ENCODE measurements at places on chromosomes 12 and 14.

DNA sequence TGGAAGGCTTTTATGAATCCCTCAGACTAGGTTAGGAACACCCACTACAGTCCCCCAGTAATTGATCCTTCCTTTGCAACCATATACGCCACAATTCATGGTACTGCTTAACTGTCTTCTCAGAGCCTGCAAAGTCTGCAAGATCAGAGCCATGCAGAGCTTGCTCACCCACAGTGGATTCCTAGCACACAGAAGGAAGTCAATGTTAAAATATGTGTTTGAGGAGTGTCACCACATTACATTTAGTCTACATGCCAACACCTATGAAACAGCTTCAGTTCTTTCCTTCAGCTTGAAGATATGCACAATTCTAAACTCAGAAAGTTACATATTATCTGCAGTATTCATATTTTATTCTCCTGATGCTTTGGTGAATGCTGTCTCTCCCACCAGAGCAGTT, 138.5 kb downstream of the NDUFA12 start:
- no peak for DNase-seq

DNA sequence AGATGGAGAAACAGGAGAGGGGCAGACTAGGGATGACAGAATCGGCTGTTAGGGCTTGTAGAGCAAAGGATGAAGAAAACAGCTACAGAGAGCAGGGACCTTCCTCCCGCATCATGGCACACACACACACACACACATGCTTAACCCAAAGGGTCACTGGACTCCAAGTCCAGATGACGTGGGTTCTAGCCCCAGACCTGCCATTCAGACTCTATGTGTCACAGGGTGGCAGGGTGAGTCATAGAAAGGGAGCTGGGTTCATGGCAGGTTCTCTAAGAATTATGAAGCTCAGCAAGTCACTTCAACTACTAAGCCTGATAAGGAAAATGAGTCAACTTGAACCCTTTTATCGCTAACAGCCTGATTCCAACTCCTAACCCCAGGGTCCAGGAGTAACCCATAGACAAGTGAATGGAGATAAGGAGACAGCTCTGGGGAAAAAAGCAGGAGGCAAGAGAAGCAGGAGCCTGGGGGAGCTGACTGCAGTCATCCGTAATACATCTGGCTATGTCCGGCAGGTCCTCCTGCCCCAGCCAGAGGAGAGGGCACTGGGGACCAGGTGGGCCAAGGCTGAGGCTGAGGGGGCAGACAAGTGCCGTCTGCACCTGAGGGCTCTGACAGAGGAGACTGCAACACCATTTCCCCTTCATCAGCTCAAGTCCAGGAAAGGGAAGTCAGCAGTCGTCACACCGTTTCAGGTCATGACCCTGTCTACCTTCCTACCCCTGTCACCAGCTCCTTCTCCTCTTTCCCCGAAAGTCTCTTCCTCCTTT, 3.6 kb upstream of the TNFRSF1A start:
- no peak for DNase-seq

DNA sequence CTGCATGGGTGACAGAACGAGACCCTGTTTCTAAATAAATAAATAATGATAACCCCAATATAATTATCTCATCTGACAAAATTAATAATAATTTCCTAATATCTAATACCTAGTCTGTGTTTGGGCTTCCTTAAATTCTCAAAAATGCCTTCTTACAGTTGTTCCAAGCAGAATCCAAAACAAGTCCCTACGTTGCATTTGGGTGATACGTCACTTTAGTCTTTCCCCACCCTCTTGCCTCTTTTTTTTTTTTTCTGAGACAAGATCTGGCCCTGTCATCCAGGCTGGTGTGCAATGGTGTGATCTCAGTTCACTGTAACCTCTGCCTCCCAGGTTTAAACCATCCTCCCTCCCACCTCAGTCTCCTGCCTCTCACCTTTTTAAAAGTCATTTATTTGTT, 26.7 kb downstream of the VEZT start:
- DNase-seq, result no peak

DNA sequence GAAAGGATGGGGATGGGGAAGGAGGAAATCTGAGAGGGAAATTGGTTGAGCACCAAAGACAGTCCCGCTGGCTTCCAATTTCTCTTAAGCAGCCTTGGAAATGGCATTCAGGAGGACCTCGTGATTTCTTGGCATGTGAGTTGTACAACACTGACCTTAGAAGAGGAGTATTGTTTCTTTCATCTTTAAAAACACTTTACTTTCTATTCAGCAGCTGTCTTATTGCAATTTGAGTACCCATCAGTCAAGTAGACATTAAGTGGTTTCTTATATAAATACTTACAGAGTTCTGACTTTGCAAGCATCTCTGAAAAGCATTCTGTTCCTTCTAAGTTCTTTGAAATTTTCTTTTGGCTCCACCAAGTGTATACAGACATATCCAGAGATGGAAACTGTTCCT, 83.2 kb downstream of the LMNTD1 start:
- DNase-seq, result no peak

- no peak for DNase-seq
These were observed 276.4 kb upstream of the SFSWAP start for GRCh38 chr12:131434208-131435125.

GRCh38 chr12:21940549-21941505, at the start of gene ABCC9:
ABCC9 (minus strand) TSS chr12:21941426; CDS start chr12:21936674, 4,752 bp downstream.
- peak; percentile 71 for DNase-seq

DNA sequence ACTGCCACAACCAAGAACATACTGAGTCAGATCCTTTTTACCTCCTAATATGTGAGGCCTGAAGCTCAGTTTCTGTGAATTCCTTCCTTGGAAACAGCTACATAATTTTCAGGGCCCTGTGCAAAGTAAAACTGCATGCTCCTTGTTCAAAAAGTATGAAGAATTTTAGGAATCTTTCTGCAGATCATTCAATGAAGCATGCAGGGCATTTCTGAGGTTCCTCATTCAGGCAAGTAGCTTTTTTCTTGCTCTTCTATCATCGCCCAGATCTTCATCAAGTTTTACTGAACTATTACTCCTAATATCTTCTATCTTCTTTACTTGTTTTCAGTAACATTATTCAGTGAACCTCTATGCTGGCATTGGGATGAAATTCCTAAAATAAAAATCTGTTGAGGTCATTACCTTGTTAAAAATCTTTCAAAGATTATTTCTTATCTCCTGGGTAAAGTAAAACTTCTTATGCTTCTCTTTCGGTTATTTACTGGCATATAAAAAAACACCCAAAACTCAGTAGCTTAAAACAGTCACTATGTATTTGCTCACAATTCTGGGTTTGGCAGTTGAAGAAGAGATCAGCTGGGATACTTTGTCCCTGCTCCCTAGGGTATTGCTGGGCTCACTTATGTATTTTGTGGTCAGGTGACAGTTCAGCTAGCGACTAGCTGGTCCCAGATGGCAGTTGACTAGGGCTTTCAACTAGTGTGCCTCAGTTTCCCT, 42.6 kb upstream of the KRR1 start:
- no peak for DNase-seq

DNA sequence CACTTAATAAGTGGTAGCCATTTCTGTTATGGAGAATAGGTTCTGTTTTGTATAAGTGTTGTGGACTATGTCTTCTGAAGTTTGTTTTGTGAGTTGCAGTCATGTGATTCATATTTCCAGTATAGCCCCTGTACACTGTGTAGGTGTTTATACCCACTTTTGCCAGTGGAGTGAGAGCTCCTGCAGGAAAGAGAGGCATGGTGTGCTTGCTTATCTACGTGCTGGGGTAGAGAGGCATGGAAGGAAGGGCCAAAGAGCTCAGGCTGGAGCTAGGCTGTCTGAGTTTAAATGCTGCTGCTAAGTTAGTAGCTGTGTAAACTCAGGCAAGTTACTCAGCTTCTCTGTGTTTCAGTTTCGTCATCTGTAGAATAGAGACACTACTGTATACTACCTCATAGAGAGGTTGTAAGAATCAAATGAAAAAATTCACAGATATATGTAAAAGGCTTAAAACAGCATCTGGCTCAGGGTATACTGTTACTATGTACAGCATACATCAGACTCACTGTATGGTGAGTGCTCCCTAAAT, 88.2 kb upstream of the SLC38A2 start:
- no peak for DNase-seq

DNA sequence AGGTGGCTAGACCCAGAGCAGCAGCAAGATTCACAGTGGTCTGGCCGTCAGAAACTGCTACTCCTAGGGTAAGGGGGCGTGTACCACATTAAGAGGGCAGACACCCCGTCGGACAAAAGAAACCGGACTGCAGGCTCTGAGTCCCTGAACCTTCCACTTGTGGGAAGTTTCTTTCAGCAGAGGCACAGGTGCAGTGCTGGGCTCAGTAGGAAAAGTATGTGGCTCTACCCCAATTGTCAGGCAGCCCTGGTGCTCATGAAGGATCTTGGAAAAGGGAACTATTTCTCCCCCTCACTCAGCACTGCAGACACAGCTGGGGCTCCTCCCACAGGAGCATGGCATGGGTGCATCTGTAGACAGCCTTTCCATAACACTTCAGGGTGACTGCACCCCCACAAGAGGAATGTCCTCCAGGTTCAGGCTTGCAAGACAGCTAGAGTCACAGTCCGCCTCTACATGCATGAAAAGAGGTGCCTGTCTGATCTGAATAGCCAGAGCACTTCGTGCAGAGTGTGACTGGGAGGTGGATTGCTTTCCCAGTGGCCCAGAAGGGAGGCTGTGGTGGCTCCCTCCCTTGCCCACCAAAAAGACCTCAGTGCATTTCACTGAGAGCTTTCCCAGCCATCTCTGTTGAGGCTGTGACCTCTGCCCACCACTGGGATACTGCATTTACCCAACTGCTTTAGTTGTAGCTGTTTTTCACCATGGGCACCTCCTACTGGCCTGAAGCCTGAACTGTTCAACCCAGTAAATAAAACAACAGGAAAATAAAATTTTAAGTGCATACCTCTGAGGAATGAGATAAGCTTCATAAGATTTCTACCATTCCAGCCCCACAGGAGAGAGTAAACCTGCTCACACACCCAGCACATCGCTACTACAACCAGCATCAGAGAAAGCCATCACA, 14.2 kb downstream of the CEP128 start:
- no peak for DNase-seq

- no peak for DNase-seq
These were observed 61.1 kb downstream of the HRK start for GRCh38 chr12:116820064-116820656.

- no peak for DNase-seq
These were observed 46.3 kb upstream of the LRTM2 start for GRCh38 chr12:1773937-1774655.

DNA sequence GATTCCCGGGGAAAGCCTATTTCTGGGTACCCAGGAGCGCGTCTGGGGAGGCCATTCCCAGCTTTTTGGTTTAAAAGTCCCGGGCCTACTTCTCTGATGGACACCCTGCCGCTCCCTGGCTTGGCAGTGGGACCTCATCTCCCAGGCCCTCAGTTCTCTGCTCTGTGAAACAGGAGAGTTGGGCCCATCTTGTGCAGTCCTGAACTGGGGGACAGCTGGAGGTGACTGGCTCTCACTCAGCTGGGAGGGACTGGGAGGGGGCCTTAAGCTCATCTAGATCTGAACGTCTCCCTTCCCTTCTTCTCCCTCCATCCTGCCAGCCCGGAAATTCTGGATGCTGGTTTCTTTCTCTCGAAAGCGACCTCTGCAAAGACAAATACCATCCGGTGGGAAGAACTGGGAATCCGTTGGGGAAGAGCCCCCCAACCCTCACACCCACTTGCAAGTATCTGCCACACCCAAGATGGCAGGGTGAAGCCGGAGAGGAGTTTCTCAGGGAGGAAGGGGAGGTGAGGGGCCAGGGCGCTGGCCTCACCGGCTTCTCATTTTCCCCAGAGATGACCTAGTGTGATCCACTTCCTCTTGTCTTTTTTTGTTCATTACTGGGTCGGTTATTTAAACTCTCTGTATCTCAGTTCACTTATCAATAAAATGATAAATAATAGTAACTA, 1.4 kb downstream of the RIN3 start:
- DNase-seq, result no peak

DNA sequence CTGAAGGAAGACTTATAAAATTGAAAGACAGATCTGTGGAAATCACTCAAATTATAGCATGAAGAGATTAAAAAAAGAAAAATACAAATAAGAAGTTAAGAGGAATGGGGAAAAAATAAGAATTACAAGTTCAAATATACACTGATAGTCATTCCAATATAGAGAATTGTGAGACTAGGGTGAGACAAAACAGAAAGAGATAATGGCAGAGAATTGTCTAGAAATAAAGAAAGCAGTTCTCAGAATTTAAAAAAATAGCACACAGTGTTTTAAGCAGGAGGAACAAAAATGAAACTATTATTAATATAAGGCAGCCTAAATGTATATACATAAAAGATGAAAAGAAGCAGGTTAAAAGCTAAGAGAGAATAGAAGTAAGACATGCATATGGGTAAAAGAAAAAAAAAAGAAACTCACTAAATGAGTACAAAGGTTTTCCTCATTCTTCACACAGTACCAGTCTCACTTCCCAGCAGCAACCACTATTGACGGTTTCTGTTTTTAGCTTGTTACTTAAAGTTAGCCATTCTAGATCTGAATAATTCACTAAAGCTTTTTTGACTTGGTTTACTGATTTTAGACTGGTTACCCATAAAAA, 31.1 kb downstream of the SLC38A4 start:
- DNase-seq, result no peak

GRCh38 chr14:88078525-88078924, 73.6 kb downstream of the GPR65 start:
- no peak for DNase-seq

GRCh38 chr12:52398176-52398575, 8.0 kb downstream of the KRT82 start:
- no peak for DNase-seq

DNA sequence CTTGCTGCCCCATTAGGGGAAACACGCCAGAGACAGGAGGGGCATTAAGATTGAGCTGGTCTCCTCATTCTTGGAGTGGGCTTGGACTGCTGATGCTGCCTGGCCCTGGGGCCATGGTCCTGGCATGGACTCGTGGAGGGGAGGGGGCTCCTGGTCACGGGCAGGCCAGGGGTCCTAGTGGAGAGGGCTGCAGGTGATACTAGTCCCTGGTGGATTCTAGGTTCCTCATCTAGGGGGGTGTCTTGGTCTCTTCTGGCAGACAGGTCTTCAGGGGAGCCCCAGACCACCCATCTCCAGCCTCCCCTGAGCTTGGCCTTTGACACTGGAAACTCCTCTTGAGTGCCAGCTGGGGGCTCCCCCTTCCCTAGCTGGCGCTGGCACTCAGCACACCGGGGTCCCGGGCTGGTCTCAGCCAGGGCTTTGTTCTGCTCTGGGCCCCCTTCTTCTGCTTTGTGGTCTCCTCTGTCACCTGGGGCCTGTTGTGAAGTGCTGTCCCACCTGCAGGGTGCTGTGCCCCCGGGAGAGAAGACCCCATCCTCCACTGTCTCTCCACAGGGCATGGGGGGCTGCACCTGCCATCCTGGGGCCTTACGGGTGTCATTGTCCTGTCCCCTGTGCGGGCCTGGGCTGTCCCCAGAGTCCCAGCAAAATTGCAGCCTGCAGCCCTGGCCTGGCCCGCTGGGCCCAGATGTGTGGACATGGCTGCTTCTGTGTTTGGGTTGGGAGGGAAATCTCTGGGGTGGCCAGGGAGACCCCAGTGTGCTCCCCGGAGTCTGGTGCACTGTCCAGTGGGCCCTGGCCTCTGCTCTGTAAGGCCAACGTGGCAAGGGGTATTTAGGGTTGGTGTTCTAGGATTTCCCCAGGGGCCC, 2.3 kb downstream of the KIF26A start:
- DNase-seq, result peak; percentile 2

GRCh38 chr14:35046751-35047536, 872 bp downstream of the FAM177A1 start:
- no peak for DNase-seq

Data from nephron progenitor cell (in vitro differentiated cells).